ENCODE measurements at places on chromosomes 3 and 15.
A peak's percentile ranks its signal among the peaks of the same experiment; 100 is the strongest.

DNA sequence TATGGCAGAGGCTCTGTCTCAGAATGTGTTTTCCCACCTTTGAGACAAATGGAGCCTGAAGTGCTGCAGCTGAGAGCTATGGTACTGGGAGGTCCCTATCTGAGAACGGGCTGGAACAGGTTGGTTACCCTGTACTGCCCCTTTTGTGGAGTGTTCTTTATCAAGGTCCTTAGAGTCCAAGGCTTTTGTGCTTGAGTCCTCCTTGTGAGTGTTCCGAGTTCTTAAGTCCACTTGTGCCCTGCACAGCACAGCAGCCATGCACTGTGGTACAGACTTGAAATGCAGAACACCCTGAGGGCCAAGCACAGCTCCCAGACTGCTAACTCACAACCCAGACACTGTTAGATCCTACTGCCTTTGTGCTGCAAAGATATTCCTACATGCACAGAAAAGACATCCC, 67.8 kb downstream of the ARHGAP31 start:
- no peak for DNase-seq

- no peak for DNase-seq
Observed at GRCh38 chr3:55349851-55350250, 137.3 kb downstream of the WNT5A start.

- DNase-seq = no peak
Observed at GRCh38 chr3:36812240-36812639, 47.9 kb upstream of the DCLK3 start.

DNA sequence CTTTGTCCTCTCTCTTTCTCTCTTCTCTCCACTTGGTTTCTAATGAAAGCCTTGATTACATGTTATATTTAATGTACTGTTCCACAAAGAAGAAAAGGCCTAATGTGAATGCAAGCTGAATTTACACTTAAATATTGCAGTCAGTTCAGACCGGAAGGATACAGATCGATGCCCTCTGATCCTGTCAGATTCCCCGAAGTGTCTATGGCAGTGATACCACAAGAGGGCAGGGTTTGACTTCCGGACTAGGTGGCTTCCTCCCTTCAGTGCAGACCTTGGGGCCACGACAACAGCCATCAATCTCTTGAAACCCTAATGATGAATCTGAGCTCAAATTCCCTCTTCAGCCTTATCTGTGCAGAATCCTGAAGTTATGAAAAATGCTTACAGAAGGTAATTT, 29.5 kb downstream of the AGTR1 start:
- no peak for DNase-seq

DNA sequence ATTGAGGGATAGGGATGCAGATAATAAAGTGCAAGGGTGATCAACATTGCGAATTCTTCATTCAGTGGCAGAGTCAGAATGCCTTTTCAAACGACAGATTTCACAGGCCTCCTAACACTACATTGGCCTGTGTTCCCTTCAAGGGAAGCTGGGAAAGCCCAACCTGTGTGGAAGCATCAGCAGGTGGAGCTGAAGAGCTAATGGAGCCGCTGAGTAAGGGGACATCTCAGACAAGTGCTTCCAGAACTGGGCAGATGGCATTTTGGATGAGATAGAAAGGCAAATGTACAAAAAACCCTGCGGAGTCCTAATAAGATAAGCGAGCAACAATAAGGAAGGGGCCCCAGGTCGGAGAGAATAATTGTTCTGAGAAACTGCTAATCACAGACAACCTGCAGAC, 8.5 kb upstream of the SLC24A5 start:
- no peak for DNase-seq

- DNase-seq = no peak
Observed at GRCh38 chr3:135694142-135694541, 271.4 kb upstream of the PPP2R3A start.

DNA sequence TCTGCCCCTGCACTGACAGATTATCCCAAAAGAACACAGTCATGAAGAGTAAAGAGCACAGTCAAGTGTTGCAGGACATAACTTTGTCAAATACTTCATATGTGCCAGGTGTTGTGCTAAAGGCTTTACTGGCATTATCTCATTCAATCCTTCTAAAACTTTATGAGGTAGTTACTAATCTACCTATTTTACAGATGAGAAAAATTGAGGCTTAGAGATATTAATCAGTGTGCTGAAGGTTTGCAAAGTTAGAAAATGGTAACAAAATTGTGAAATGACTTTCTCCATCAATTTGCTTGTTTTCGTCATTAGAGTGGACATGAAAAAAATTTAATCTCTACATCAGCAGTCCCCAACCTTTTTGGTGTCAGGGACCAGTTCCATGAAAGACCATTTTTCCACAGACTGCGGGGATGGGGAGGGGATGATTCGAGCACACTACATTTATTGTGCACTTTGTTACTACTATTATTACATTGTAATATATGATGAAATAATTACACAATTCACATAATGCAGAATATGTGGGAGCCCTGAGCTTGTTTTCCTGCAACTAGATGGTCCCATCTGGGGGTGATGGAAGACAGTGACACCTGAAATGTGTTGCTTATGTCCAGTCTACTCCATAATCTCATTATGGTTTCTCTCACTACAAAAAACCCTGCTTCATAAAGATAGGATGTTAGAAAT, 8.6 kb upstream of the CAPN7 start:
- no peak for DNase-seq

DNA sequence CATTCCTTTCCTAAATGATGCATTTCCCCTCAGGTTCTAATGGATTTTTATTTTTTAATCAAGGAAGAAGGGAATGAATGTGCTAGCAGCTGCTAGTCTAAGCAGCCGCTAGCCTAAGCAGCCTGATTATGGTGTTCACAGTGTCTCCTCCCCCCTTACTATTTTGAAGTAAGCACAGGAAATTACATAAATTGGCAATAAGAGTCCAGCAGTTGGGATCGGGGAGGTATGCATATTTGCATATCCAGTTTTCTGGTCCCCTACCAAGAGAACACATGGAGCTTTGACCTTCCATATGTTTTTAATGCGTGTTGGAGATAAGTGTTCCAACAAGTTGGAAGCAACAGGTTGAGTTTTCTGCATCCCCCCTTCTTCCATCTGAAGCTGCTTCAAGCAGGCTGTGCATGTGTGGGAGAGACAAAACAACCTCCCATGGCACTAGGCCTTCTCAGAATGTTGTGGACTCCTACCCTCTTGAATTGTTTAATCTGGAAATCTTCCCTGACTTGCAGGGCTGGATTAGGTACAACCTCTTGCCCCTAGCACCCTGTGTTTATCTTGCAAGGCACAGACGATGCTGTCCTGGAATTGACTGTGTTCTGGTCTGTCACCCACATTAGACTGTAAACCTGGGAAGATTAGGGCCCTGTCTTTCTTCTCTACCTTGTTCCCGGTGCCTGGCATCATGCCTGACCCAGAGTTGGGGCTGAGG, 124.8 kb upstream of the LRIG1 start:
- DNase-seq = no peak

DNA sequence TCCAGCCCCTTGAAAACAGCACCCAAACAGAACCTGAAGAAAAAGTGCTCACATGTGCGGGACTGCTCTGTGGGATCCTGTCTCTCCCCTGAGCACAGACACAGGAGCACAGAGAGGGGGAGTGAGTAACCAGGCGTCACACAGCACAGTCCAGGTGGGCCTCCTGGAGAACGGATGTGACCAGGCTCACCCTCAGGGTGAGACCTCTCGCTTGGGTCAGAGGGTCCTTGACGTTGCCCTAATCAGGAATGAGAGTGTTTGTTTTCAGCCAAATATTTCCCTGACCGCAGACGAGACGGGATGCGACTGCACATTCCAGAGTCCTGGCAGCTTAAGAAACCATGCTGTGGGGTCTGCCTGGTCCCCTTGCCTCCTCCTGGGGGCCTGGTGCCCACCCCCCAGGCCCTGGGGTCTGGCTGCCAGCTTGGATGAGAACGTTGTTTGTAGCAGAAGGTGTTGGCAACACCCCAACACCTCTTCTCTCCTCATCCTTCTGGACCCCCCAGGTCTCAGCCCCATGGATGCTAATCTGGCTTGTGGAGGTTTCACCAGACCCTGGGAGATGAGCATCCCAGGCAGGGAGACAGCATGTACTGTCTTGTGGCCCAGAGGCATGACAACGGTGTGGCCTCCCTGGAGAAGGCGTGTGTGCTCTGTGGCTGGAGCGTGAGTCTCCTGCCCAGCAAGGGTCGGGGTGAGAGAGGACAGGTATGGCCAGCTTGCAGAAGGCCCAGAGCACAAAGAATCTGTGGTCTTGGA, 42.1 kb upstream of the SLC6A6 start:
- no peak for DNase-seq

GRCh38 chr15:25525741-25526140, 86.9 kb upstream of the UBE3A start:
- DNase-seq = no peak

DNA sequence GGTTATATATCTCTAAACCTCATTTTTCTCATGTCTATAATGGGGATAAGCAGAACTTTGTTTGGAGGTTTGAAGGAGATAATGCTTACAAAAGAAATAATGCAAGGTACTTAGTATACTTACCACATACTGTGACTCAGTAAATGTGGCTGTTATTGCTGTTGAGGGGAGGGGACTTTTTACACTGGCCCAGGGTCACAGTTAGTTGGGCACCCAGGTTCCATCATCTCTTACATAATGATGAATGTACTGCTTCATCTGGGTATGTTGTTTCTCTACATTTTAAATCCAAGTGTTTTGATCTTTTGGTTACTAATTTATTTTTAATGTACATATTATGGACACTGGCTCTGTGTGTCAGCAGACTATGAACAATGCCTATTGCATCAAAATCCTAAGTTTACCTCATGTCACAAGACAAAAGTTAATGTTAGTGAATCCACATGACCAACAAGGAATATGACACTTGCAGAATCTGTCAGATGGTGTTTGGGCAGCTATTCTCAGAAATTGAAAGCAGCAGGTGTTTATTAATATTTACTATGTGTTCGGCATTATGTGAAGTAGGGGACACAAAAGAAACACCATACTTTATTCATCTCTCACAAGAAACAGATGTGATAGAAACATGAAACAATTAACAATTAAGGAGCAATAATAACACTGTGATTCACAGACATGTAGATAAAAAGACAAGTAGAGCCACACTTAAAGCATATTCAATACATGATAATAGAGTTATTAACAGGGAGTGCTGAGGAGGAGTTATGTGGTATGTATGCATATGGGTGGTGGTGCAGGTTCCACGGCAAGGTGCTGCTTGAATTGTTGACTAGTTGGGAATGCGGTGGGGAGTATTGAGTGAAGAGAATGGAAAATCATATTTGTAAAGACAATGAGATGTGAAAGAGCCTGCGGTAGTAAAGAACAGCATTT, 109.7 kb downstream of the GALK2 start:
- DNase-seq = no peak

DNA sequence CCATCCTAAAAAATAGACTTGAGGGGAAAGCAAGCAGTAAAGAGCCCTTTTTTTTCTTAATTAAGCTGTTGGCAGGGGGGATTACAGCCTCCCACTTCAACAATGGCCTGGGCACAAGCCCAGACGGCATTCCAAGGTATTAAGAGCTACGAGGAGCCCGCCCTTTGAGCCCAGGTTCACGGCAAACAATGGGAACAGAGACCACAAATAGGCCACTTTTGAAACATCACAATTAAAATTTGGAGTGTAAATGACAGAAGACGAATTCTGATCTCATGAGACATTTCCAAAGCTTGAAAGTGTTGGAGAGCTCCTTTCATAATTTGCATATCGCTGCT, 8.9 kb downstream of the CHSY1 start:
- no peak for DNase-seq

GRCh38 chr3:21056293-21056692, 694.7 kb downstream of the ZNF385D start:
- DNase-seq = no peak

- DNase-seq = no peak
Observed at GRCh38 chr3:17632401-17633100, 109.9 kb downstream of the TBC1D5 start.

DNA sequence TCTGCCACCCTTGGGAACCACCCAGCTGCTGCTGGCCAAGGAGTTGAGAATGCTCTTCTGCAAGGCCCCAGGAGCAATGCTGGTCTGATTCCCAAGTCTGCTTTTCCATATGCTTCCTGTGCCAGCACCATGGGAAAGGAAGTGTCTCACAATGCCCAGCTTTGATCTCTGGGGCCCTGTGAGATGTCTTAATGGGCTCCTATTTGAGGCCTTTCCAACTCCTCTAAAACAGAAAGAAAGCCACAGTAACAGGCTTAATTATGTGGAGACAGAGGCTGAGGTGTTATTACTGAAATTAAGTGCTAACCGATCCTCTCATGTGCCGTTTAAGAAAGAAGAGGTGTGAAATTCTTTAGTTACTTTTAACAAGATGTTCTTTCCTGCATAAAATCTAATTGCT, 4.5 kb downstream of the EOGT start:
- no peak for DNase-seq

GRCh38 chr3:147712357-147712756, 303.2 kb downstream of the ZIC1 start:
- no peak for DNase-seq

GRCh38 chr3:27696906-27697305, 25.2 kb downstream of the EOMES start:
- no peak for DNase-seq

GRCh38 chr3:7871003-7871560, 630.5 kb upstream of the LMCD1 start:
- no peak for DNase-seq

GRCh38 chr3:107674371-107674770, 151.6 kb downstream of the BBX start:
- DNase-seq = no peak

- DNase-seq = no peak
Observed at GRCh38 chr15:54082836-54083492, 104.7 kb downstream of the UNC13C start.

DNA sequence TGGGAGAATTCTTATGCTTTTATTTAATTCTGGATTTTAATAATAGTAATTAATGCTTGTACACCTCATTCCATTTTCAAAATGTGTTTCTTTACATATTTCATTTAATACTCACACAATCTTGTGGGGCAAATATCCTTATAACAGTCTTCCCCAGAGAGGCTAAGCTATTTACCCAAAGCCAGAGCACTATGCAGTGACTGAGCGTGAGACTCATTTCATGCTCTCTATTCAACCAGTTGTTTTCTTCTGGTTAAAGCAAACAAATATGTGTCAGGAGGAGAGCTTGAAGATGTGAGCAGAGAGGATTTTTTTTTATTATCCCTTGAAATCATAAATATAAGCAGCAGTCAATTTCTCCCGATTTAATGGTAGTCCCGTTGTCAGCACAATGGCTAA, 548.3 kb upstream of the TBL1XR1 start:
- DNase-seq = no peak

DNA sequence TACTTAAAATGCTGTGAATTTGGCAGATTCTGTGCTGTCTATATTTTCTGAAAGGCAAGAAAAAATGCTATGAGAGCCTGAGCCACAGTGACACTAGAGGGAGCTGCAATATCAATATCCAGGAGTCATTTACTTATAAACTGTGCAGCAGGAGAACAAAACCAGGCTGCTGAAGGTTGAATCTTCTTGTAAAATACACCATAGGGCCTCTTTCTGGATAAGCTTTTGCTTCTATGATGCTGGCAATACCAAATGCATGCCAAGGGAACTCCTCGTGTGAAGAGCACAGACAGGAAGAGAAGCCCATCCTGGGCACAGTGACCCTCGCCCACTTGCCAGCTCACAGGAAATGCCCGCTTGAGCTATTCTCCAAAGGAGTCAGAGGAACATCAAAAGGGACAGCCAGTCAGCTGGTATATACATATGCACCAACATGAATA, 48.0 kb upstream of the TSPAN3 start:
- DNase-seq = peak; percentile 44
